GM12878 (cell line): ENCODE measurements at places on chromosomes 7 and 10.

DNA sequence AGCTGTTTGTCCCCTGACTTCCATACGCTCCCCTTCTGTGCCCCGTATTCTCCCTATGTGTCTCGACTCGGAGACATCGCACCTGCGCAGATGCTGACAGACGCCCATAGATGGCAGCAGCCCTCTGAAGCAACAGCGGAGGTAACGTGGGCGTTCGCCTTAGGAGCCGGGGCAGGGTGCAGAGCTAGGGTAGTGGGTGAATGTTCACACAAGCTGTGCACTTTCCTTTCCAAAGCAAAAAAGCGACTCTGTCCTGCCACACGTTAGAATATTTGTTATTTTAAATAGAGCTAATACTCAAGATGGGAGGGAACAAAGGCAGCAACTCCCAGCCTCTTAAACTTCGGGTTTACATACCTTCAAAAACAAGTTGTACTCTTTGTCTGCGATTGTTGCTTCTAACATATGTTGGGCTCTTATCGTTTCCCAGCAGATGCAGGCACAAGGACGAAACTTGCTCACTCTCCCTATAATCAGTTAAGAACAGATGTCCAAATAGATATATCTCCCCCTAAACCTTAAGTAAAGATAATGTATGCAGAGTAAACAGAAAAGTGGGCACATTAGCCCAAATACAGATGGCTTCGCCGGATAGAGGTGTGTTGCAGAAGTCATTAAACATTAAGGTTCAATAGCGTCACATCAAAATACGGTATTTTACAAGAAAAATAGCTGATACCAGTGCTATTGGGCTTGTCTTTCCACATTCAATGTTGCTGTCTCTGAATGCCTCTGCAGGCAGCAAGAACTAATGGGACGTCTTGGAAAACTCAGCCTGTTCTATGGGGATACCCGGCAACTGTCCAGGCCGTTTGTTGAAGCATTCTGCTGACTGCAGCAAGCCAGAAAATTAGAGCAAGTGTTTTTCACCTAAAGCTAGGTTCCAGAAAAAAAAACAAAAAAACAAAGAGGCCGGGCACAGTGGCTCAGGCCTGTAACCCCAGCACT is 340.3 kb upstream of the PRKCQ start:
- DNase-seq = no peak

GRCh38 chr7:108073305-108074070 is 56.7 kb downstream of the LAMB4 start:
- no peak for DNase-seq

DNA sequence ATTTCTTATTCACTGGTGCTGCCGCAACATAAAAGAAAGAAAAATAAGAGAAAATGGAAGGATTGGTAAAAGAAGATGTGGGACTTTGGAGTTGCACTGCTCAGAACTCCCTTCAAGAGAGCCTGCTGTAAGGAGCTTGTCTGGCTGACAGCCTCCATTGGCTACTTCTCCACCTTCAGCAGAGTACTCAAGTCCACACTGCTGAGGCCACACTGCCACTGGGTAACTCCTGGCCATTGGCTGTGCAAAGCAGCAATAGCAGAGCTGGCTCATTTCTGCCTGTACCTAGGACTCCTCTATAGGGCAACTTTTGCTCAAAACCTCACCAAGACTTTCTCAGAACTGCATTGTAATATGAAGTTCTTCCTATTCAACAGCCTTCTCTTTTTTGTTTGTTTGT is 38.7 kb upstream of the PCLO start:
- no peak for DNase-seq

DNA sequence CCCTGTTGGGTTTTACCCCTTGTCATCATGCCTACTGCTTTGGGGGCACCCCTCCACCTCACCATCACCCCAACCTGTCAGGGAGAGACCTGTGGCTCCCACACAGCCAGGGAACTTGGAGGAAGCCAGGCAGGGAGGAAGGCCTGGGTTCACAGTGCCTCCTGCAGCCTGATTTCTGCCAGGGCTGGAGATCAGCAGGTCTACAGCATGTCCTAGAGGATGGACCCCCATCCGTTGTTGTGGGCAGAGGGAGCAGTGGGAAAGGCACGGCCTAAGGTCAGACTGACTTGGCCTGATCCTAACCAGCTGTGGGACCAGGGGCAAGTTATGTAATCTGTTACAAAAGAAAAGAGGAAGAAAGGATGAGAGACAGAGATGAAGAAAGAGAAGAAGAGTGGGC is 28.2 kb downstream of the ZCCHC24 start:
- no peak for DNase-seq

DNA sequence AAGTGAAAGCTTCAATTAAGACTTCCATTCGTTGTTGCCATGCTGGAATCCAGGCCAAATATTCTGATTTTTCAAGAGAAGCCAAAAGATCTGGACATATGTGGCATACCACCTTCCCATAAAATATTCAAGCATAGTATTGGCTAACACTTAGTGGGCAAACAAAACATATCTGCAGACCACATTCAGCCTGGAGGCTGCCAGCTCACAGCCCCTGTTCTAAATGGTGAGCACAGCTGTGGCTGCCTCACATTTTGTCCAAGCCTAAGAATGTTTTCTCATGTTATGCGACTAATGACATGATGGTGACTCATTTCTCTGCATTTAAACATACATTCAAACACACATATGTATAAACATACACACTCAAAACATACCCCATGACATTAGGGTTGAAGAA is 10.6 kb upstream of the CALU start:
- no peak for DNase-seq

- DNase-seq = peak; percentile 58
Observed at GRCh38 chr10:71748671-71749191, 24.6 kb downstream of the VSIR start.

DNA sequence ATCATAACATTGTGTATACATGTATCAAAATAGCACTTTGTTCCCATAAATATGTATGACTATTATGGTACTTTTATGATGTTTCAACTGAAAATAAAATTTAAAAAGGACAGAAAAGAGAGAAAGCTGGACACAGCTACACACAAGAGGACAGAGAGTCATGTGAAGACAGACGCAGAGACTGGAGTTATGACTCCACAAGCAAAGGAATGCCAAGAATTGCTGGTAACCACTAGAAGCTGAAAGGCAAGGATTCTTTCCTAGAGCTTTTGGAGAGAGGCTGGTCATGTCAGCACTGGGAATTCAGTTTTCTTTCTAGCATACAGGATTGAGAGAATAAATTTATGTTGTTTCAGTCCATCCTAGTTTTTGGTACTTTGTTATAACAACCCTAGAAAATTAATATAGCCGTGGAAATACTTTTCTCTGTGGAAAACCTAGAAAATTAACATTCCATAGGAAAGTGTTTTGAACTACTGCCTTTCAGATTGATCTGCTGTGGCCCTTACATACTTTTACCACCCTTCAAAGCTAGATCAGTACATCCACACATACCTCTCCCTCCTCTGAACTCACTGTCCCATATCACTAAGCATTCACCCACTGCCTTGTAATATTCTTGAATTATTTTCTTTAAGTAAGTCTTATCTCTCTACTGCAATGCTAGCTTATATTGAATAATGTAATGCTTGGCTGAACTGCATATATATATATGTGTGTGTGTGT is 575.3 kb downstream of the IPMK start:
- no peak for DNase-seq

DNA sequence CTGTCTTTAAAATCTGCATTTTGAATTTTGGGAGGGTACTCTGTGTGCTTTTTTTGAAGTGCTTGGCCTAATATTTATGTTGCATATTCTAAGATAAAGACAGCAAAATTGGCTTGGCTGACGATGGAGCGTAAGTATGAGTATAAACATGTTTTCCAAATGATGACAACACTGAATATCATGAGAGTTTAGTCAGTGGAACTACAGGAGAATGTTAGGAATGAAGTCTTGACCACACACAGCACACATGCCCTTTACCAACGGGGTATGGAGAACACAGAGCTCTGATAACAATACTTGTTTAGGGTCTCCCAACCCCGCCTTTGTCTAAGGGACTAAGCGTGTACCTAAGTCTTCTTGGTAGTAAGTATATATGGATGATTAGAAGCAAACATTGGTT is 253.9 kb upstream of the FZD8 start:
- DNase-seq = no peak

DNA sequence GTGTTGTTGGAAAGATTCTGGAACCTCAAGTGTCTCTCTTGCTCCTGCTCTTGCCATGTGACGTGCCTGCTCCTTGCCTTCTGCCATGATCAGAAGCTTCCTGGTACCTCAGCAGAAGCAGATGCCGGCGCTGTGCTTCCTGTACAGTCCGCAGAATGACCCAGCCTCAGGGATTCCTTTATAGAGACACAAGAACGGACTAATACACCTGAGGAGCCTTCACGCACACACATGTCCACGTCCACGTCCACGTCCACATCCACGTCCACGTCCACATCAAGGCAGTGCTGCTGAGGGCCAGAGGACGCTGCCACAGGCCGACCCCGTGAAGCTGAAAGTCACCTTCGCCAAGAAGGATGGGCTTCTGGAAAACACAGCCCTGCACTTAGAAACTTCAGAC is 190.1 kb downstream of the MAD1L1 start:
- no peak for DNase-seq

DNA sequence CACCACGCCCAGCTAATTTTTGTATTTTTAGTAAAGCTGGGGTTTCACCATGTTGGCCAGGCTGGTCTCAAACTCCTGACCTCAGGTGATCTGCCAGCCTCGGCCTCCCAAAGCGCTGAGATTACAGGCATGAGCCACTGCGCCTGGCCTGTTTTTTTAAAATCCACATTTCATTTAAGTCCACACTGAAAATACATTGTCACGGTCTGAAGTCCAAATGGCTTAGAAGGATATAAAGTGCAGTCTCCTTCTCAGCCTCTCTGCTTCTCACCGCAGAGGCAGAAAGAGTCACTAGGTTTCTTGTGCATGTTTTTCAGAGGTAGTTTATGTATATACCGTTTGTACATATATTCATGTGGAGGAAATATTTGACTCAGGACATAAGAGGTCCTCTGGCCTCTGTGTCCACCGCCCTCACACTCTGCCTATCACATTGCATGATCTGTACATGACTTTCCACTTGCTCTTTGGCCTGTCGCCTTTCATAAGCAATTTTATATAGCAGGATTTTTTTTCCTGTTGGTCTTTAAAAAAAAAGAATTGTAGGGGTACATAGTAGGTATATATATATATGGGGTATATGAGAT is 42.9 kb downstream of the BLNK start:
- no peak for DNase-seq

DNA sequence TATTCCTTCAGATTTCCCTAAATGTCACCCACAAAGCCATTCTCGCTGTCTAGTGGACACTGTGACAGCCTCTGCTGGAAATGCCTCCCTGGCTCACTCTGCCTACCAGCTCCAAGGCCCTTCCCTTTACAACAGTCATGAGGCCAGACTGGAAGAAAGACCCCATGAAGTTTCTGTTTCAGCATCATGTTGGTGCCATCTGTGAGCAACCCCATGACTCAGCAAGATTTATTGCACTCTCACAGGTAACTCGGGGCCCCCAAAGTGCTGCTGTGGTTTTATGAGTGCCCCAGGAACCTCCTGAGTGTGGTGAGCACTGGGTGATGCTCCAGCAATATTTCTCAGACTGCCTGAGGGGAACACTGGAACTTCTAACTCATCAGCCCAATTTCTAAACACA is 218.6 kb downstream of the ZNF33B start:
- no peak for DNase-seq

DNA sequence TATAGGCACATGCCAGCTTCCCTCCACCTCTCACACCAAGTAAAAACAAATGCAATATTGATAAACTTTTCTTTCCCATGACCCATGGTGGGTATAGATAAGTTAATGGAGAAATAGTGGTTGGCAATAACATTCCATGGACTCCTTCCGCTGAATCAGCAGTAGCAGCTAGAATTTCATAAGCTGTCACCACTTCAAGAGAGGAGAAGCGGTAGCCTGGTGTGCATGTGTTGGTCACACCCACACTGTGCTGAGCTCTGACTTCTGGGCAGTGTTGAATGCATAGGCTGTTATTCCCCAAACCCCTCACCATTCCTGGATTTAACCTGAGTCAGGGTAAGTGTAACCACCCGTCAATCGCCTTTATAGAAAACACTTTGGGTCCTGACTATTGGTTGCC is 32.5 kb upstream of the BMPER start:
- DNase-seq = no peak

DNA sequence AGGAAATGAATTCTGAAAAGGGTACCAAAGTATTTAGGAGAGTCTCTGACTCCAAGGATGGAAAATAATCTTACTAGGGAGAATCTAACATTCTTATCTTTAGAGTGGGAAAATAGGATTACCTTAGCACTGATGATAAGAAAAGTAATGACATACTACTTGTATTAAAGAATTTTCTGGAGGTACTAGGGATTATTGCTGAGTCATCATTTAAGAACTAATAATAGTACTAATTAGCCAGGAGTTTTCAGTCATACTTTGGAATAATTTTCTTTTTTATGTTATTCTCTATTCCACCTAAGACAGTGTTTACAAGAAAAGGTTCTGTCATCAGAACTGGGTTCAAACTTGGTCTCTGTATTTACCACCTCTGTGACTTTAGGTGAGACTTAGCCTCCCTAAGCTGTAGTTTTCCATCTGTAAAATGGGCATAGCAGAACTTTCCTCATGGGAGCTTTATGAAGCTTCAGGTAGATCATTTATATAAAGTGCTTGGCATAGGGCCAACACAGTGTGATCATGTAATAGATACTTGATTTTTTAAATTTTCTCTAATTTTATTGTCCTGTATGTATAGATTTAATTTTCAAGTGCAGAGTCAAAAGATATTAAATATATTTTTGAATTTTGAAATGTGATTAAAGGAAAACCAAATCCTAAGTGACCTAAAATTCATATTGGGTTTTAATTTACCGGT is 20.4 kb downstream of the ITGB8 start:
- no peak for DNase-seq

- no peak for DNase-seq
Observed at GRCh38 chr10:110788620-110789385, 82.9 kb upstream of the PDCD4 start.

DNA sequence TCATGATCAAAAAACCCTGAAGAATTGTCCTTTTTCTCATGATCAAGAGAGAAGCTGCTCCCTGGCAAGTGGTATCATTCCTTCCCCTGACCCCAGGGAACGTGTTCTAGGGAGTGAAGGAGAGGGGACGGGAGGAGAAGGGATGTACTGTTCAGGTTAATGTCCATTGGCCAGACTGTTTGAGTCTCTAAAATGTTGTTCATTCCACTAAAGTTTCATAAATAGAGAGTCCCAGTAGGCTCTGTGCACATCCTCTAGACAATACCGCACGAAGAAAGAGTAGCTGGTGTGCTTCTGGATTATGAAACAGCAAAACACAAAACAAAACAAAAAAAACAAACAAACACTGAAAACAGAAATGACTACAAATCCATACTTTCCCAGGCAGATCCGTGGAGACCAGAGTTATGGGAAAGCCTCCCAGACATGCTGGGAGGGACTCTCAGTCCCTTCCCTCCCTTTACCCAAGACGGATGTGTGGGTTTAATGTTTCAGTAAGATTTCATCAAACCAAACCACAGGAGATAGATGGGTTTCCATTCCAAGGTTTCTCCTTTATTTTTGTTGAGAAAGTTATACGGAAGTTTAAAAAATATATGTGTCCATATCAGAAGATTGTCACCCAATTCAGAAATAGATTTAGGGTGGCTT is 66.5 kb upstream of the TNS3 start:
- DNase-seq = no peak
